Panc1 (cell line): ENCODE measurements at places on chromosomes 4 and X. TPM values are rescaled to one million over a fixed set of nuclear protein-coding genes. Genes with fewer than 3 reads are reported as not detected.

The UTP3 gene
- 20.6 TPM for total RNA-seq

The DAPP1 gene
- total RNA-seq = not detected

The HAND2 gene
- 0.31 TPM for total RNA-seq

The ADH1A gene
- total RNA-seq = not detected

The KIAA1210 gene
- total RNA-seq = not detected

The FRMD7 gene
- not detected for total RNA-seq

The CYTL1 gene
- not detected for total RNA-seq

GRCh38 chr4:55337944-55338343 lies 8.1 kb upstream of the SRD5A3 start:
- DNase-seq = no peak

- no peak for DNase-seq
Observed at GRCh38 chrX:106874075-106874474, 29.1 kb downstream of the RIPPLY1 start.

GRCh38 chr4:83546786-83547185 lies 10.9 kb downstream of the GPAT3 start:
- no peak for DNase-seq

GRCh38 chr4:170306208-170306607 lies 216.5 kb upstream of the AADAT start:
- no peak for DNase-seq

DNA sequence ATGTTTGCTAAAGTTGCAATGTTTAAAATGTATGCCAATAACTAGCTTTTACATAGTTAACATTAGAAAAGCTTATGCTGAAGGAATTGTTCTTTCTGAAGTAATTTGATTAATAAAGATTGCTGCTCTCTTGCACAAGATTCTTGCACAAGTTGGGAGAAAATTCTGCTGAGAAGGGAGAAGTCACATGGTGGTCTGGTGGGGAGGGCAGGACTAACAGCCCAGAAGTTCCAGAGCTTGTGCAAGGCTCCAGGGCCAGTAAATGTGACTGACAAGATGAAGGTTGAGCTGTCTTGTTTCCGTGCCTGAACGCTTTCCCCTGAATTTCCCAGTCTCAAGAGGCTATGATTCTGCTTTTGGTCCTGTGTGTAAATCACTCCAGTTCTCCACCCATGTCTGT lies 112.9 kb upstream of the VCX start:
- DNase-seq = no peak

DNA sequence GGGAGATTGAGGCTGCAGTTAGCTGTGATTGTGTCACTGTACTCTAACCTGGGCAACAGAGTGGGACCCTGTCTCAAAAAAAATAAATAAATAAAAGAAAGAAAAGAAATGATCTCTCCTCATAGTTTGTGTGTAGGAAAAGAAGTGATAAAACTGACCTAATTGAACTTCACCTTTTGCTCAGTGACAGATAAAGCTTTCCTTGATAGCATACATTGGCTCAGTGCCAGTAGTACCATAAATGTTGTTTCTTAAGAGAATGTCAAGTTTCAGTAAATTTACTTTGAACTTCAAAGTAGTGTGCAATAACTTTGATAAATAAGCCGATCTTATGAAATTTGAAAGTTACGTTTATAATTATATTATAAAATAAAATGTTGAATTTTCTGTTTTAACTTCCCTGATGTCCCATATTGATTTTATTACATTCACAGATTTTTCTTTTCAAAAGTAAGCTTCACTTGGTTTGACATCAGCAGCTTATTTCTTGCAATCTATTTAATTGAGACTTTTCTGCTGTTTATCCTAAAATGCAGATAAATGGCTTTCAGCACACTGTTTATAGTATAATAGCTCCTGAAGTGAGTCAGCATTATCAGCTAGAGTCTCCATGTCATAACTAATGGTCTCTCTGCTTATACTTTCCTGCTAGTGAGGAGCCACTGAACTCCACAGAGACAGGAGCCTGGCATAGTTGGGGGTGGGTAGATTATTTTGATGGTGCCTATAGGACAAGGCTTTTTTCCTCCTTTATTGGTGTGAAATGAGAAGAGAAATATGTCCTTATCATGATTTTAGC lies 330.1 kb downstream of the BMPR1B start:
- no peak for DNase-seq

DNA sequence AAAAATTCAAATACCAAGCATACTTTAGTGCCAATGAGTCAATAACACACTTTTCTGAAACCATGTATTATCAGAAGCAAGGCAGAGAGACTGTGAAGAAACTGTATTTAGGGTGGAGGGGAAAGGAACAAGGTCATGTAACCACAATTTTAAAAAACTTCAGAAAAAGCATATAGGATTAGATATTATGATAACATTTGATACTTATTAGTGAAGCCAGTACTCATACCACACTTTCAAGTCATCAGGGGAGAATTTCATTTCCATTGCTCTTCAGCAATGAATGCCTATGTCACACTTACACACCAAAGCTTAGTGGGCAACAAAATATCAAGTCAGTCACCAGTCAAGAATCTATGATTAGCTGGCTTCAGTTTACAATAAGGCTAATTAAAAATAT lies 602.2 kb downstream of the IL15 start:
- DNase-seq = no peak

- DNase-seq = no peak
Observed at GRCh38 chrX:116272861-116273260, 102.3 kb downstream of the AGTR2 start.

DNA sequence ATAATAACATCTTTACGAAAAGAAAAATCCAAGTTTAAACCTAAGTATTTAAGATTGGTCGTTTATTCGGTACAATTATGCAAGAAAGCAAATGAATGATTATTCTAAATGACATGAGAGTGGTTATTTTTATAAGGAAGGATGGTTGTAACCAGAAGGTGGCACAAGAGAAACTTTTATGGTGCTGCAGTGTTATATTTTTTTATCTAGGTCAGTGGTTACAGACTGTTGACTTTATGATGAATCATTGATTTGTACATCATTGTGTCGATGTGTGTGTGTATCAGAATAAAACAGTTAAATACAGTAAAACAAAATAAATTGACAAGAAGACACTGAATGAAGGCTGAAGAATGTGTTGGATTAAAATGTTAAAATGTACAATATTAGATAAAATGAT lies 9.8 kb downstream of the DCAF8L2 start:
- DNase-seq = no peak

DNA sequence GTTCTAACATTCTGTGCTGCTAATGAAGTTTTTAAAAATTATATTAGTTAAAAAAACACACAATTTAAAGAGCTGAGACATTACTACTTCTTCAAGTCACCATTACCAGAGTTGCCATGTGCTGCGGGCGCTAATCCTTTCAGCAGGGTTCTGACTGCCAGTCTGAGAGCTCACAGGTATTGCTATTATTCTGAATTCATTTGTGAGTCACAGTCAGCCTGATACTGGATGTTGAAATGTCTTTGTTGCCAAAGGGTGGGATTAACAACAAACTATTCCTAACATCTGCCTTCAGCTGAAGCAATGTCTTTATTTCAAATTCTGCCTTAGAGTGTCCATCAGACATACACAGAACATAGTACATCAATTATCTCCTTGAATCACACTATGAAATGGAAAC lies 197.1 kb upstream of the FGF13 start:
- no peak for DNase-seq

DNA sequence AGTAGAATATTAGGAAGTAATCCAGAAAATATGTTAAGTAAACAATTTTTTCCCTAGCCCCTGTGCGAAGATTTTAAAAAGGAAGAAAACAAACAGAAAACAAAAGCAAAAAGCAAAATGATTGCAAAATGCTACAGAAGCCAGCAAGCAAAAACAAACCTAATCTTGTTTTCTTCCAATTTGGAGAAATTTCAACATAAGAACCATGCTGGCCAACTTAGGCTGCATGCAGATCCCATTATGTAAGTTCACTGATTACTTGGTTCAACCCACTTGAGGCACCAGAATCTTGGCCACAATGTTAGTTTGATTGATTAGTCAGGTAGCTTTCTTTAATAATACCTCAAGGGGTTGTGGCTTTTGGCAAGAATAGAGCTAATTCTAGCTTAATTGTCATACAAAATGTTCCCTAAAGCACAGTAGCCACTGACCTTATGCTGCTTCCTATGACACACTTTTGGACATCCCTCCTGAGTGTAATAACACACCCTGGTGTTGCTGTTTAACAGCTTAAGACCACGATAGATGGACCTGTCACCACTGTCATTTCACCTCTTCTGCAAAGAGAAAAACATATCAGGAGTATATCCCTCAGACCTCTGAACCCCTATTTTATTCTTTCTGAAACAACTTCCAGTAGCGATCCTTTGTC lies 2342.1 kb downstream of the PCDH7 start:
- DNase-seq = no peak

- no peak for DNase-seq
Observed at GRCh38 chr4:112287258-112287989, 1.7 kb upstream of the TIFA start.

DNA sequence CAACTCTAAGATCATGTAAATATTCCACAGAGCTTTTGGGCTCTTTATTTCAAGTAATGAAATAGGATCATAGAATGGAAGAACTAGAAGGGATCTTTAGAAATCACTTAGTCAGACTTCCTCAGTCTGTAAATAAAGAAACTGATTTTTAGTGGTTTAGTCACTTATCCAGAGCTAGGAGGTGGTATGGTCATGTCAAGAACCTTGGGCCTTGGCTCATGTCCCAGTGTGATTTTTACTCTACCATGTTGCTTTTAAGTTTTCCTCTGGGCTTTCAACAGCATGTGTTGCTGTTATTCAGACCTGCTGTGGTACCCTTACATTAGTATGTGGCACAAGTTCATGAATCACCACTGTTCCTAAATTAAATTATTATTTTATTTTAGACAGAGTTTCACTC lies 184.9 kb downstream of the FRAS1 start:
- DNase-seq = no peak

- DNase-seq = no peak
Observed at GRCh38 chrX:101416691-101417090, 8.7 kb downstream of the HNRNPH2 start.

DNA sequence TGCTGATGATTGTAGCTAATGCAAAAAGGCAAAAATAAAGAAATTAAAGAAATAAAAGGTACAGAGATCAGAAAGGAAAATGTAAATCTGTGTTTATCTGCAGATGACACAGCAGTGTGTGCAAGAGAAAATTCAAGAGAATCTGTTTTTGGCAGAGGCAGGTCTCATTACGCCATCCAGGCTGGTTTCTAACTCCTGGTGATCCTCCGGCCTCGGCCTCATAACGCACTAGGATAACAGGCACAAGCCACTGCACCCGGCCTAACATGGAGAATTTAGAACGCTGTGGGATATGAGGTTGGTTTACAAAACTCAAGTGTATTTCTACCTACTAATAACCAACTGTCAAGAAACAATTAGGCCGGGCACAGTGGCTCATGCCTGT lies 29.4 kb downstream of the CTBP1 start:
- DNase-seq = no peak

DNA sequence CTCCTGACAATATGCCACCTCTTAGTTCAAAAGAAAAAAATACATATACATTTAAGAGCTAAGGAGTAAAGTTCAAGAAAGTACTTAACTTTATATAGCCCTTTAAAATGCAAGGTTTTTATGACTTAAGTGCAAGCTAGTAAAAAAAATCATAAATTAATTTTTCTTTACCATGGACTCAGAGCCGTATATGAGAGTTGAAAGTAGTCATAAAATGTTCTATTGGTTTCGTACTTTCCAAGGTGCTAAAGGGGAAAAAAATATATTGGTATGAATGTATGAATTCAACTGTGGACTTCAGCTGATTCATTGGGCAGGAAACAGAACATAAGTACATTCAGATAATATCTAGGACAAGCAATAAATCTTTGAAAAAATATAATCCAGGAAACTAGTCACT lies 869.8 kb upstream of the AGA start:
- no peak for DNase-seq

- DNase-seq = no peak
Observed at GRCh38 chrX:53249408-53250042, 24.5 kb upstream of the KDM5C start.

GRCh38 chrX:21996872-21997455 lies 35.2 kb upstream of the PHEX start:
- no peak for DNase-seq

DNA sequence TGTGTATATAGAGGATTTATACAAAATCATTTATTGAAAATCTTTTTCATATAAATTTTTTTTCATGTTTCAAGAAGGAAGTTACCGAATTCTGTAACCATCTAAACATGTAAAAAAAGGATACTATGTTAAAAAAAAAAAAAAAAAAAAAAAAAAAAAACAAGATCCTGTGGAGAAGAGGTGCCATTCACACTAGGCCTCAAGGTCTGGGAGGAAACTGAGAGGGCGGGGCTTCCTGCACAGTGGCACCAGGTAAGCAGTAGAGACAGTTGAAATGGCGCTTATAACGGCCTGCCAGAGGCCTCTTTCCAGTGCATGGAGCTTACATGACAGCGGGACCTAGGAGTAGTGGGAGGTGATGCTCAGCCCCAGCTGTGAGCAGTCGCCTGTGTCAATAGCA lies 17.5 kb downstream of the TRAPPC2 start:
- DNase-seq = no peak

DNA sequence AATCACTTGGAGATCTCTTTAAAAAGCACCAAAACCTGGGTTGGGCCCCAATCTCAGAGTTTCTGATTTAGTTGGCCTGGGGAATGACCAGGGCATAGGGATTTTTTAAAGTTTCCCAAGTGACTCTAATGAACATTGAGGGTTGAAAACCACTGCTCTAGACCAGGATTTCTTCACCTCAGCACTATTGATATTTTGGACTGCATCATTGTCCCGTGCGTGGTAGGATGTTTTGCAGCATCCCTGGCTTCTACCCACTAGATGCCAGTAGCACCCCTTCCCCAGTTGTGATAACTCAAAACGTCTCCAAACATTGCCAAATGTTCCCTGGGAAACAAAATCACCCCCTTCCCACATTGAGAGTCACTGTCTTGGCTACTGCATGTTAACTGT lies 61.8 kb downstream of the ATXN3L start:
- no peak for DNase-seq
